ENCODE measurements at places on chromosomes 3 and 15. TPM values are rescaled to one million over a fixed set of nuclear protein-coding genes. Genes with fewer than 3 reads are reported as not detected.

CHRD gene
- 0.15 TPM for total RNA-seq

PAQR9 gene
- total RNA-seq, result 4.1 TPM

IGSF11 gene
- total RNA-seq, result 4.4 TPM

MUSTN1 gene
- total RNA-seq, result not detected

ETV5 gene
- total RNA-seq, result 26.1 TPM

TGM5 gene
- not detected for total RNA-seq

TMEM108 gene
- total RNA-seq, result not detected

SLC6A1 gene
- not detected for total RNA-seq

DNAJC17 gene
- total RNA-seq, result 24.8 TPM

SLC51A gene
- not detected for total RNA-seq

STT3B gene
- total RNA-seq, result 102 TPM

ZMYND10 gene
- 1.5 TPM for total RNA-seq

CERS3 gene
- not detected for total RNA-seq

CCDC191 gene
- total RNA-seq, result 1.8 TPM

SLC24A5 gene
- not detected for total RNA-seq

Measured in A549 treated with ZK216348 at 1 μM for 4 hours (cell line).